NCI-H510A (cell line): ENCODE measurements at places on chromosomes 5 and 9.
A peak's percentile ranks its signal among the peaks of the same experiment; 100 is the strongest.

DNA sequence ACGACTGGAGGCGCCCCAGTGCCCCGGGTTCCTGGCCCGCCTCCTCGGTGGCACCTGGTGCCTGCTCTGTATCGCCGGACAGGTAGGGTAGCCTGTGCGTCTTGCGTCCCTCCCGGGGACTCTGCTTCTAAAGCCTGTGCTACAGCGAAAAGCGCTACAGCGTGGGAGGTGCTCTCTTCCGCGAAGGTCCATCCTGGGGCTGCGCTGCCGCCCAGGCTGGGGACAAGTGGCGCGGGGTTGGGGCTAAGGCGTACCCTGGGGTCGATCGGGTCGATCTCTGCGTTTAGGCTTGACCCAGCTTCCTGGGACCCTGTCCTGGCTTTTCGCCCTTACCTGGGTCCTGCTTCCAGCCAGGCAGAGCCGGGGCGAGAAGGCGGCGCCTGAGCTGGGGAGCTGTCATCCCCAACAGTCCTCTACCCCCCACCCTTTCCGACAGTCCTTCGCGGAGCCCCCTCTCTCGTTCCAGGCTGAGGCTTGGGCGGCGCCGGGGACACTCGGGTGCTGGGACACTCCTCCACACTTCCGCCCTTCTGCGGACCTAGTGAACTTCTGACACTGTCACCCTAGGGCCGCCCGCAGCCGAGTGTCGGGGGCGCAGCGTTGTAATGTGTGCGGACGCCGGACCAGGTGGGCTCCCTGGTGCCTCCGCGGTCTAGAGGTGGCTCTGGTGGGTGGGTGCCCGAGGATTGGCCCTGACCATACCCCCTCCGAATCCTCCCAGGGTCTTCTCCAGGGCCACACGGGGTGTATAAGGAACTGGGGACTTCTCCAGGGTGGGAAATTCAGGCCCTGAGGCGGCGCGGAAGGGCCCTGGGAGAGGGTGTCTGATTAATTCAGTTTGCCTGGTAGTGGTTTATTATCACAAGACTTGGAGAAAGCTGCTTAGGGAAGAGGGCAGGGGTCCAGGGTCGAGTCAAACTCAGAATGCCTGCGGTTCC lies 328.2 kb downstream of the SH3GL2 start:
- DNase-seq = no peak

- no peak for DNase-seq
These were observed 75.8 kb upstream of the ADRB2 start for GRCh38 chr5:148750614-148751013.

GRCh38 chr5:165015126-165015525 lies 1509.7 kb downstream of the MAT2B start:
- DNase-seq = no peak

- no peak for DNase-seq
These were observed 47.2 kb downstream of the COL5A1 start for GRCh38 chr9:134688661-134689320.

GRCh38 chr9:121185178-121185745 lies 16.4 kb downstream of the RAB14 start:
- no peak for DNase-seq

GRCh38 chr5:124677374-124678351 lies 68.8 kb downstream of the ZNF608 start:
- no peak for DNase-seq

- DNase-seq = peak; percentile 47
These were observed 10.9 kb upstream of the LAMC3 start for GRCh38 chr9:130997925-130998596.

DNA sequence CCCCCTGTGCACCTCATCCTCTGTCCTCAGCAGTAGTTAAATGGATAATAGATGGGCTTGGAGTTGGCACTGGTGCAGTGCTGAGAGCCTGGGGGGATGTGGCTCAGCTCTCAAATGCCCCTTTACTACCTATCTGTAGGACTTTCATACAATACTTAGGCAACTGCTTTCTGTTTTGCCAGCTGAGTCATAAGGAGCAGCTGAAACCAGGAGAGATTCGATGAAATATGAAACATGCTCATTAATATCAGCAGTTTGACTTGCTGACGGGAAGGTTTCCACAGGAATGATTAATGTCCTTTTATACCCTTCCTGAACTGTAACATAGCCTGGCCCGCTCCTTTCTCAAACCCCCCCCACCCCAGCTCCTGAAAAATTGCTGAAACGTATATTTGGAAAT lies 142.6 kb downstream of the SAXO1 start:
- DNase-seq = no peak

DNA sequence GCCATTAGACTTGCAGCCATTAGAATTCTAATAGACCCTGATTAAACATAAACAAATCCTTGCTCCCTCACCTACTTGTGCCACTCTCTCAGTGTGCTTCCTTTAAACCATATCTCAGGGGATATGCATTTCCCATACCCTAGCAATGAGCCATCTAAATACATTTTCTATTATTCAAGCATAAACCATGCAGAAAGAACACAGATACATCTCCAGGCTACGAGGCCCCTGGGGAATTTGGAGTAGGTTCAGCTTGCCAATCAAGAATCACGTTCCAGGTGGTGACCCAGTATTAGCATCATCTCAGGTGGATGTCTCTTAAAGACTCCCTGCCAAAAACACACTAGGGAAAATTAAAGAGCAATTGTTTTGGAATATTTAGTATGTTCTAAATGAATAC lies 93.0 kb upstream of the CCL21 start:
- no peak for DNase-seq

- no peak for DNase-seq
These were observed 243.6 kb upstream of the PANK3 start for GRCh38 chr5:168822745-168823281.

GRCh38 chr5:1477341-1477740 lies 32.1 kb upstream of the SLC6A3 start:
- no peak for DNase-seq

DNA sequence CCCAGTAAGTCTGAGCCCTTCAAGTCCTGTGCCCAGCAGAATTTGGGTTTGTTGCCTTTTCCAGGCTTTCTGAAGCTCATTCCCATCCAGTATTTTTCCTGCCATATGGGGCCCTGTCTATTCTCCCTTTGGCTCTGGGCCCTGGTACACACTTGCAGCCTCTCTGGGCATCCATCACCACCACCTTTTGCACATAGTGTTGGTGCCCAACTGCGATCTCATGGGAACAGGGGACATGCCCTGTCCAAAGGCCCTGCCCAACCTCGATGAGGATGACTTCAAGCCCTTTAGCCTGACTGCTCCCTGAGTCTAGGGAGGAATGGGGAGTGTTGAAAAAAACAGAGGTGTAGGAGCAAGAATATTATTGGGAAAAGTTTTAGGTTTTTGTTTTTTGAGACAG lies 11.5 kb downstream of the RGS3 start:
- DNase-seq = no peak

DNA sequence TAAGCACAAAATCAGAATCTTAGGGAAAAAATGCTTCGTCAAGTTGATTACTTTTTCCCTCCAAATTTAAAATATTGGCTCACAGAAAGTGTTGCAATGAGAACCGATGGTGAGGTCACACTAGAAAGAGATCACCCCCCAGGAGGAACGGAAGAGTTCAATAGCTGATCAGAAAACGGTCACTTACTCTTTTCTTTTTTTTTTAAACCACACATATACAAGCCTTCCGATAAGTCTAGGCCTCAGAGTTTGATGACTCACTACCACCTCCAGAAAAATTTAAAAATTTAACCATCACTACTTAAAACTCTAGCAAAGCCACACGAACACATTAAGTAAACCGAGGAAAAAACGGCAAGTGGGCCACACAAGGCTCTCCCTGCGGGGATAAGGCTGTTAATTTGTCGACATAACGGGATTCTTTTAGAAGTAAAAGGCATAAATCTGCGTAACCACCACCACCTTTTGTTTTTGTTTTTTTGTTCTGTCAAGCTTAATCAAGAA lies 1.2 kb downstream of the SURF4 start:
- DNase-seq = no peak

- no peak for DNase-seq
These were observed 31.8 kb upstream of the PCA3 start for GRCh38 chr9:76732341-76732958.

DNA sequence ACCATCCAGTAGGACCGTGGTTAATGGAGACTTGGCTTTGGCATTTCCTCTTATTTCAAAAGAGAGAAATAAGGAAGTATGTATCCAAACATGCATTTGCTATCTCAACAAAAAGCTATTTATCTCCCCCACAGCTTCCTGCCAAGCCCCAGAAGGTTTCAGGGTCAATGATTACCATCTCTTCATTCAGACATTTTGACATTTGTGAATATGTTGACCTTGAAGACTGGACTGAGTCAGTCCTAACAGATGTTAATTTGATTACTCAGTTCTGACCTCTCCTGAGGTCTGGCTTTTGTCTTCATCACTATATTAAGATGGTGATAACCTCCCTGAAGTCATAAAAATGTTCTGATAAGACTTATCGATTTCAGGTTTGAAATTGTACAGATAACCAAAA lies 479.4 kb downstream of the AGTPBP1 start:
- DNase-seq = no peak

DNA sequence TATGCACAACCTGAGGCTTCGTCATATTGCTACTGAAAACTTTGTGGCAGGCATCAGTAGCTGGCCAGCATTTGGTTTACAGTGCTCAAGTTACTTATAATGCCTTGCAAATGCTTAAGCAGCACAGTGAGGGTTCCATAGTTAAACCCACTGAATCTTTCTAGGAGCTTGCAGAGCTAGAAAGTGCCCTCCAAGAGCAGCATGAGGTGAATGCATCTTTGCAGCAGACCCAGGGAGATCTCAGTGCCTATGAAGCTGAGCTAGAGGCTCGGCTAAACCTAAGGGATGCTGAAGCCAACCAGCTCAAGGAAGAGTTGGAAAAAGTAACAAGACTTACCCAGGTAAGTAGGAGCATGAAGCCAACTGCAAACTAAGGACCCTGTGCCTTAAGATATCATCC lies 60.9 kb downstream of the CNTRL start:
- DNase-seq = no peak

- DNase-seq = no peak
These were observed 49.5 kb upstream of the MROH2B start for GRCh38 chr5:41120600-41120999.

- no peak for DNase-seq
These were observed 25.9 kb downstream of the SRFBP1 start for GRCh38 chr5:121987685-121988073.

GRCh38 chr9:131739959-131740648 lies at the start of gene RAPGEF1:
TSS of gene RAPGEF1 (minus strand) at chr9:131740076. CDS start at chr9:131739830, 246 bp downstream.
- no peak for DNase-seq

DNA sequence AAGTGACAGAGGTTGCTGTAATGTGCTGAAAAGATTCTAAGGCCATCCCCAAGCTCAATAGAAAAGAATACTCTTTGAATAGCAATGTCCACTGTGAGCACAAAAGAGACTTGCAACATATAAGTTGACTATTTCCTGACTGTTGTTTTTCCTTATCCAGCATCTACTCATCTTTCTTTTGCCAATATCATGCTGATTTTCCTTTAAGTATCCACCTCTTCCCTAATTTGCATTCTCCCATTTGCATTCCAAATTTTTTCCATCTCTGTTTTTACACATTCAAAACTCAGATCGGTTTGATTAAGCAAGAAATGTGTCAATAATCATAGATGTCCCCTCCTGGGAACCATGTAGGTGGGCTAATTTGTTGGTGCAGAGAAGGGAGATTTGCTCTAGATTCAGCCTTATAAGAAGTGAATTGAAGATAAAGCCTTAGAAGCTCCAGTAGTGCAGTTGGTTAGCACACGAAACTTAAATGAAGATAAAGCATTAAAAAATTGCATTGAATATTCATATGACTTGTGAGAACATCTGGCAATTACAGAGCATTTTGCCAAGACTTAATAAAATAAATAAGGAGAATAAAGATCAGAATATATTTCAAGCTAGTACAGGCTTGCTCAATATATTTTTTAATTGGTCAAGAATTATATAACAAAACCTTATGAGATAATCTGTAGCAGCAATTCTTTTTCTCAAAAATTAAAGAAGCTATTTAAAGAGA lies 267.6 kb downstream of the TMEM167A start:
- DNase-seq = no peak

GRCh38 chr9:88587885-88588649 lies 53.1 kb downstream of the NXNL2 start:
- no peak for DNase-seq

GRCh38 chr5:125536582-125536981 lies 790.1 kb upstream of the ZNF608 start:
- no peak for DNase-seq

DNA sequence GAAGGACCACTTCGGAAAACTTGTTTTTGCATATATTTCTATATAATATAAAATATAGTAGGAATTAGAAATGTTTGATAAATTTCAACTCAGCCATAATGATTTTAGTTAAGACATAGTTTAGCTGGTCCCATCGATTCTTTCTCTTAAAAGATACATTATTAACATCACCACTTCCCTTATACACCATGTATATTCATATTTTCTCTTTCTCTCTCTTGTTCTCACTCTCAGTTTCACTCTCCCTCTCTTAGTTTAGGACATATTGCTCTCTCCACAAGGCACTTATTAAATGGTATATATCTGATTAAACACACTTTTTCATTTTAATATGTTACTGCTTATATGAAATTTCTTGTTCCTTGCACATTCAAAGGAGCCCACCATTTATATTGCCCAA lies 90.1 kb upstream of the RASEF start:
- DNase-seq = no peak

GRCh38 chr9:92247296-92247695 lies 46.2 kb downstream of the IARS1 start:
- no peak for DNase-seq

DNA sequence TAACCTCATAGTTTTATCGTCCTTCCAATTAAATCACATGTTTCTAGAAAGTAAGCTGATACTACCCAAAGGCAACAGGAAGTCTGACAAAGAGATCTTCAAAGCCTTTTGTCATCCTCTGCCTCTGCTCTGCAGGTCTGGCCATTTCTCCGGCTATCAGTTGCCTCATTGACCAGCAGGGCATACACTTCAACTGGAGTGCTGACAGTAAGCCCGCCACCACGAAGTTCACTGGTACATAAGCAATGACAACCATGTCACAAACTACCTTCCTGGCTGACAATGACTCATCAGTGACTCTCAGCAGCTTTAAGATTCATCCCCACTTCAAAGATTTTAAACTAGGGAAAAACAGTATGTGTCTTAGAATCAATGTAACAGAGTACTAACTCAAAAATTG lies 20.6 kb downstream of the SPTLC1 start:
- peak; percentile 4 for DNase-seq

GRCh38 chr5:15790446-15791018 lies 290.6 kb downstream of the FBXL7 start:
- DNase-seq = no peak

- DNase-seq = no peak
These were observed 13.7 kb upstream of the FOCAD start for GRCh38 chr9:20670395-20670794.
